ENCODE measurements at places on chromosomes 2 and 18. TPM values are rescaled to one million over a fixed set of nuclear protein-coding genes. Genes with fewer than 3 reads are reported as not detected.

Gene SEPTIN10
- total RNA-seq = 22.3 TPM

Gene ASB18
- not detected for total RNA-seq

Gene TMEM247
- total RNA-seq = not detected

Gene FAHD2B
- total RNA-seq = 24.2 TPM

Gene TNFAIP6
- not detected for total RNA-seq

Gene MYO1B
- 10.8 TPM for total RNA-seq

Gene TXNDC2
- not detected for total RNA-seq

Gene TAF4B
- 7.9 TPM for total RNA-seq

Gene DYSF
- 267 TPM for total RNA-seq

Gene EVA1A
- 1.1 TPM for total RNA-seq

Gene UGT1A3
- not detected for total RNA-seq

Gene CCDC121
- total RNA-seq = 1.6 TPM

Gene PLEKHB2
- total RNA-seq = 92.4 TPM

Gene CYS1
- 0.42 TPM for total RNA-seq

Gene SLC11A1
- total RNA-seq = 6.3 TPM

Gene UGT1A10
- not detected for total RNA-seq

Gene DNAH7
- total RNA-seq = not detected

Gene IHH
- total RNA-seq = 0.27 TPM

Gene MC4R
- not detected for total RNA-seq

Gene HOXD12
- not detected for total RNA-seq

Gene COL3A1
- 6.5 TPM for total RNA-seq

Gene SERPINB11
- total RNA-seq = not detected

Gene DSC2
- 1.2 TPM for total RNA-seq

Gene NGEF
- total RNA-seq = not detected

Gene SERPINB12
- not detected for total RNA-seq

Gene PJVK
- total RNA-seq = 1.8 TPM

Gene BOLL
- total RNA-seq = 2.5 TPM

Gene SAG
- total RNA-seq = 0.10 TPM

Gene PKDCC
- 208 TPM for total RNA-seq

Gene IL36A
- not detected for total RNA-seq

Gene CDH19
- total RNA-seq = 1.5 TPM

Gene CD226
- 0.18 TPM for total RNA-seq

Gene CCDC148
- total RNA-seq = 0.66 TPM

Gene IL36B
- total RNA-seq = not detected

Gene ZNF804A
- not detected for total RNA-seq

Data from gastrocnemius medialis (tissue), 4 donors.